Activated CD8-positive, alpha-beta memory T cell treated with anti-CD3 and anti-CD28 coated beads for 4 hours (primary cell): ENCODE measurements at places on chromosomes 4 and X.

DNA sequence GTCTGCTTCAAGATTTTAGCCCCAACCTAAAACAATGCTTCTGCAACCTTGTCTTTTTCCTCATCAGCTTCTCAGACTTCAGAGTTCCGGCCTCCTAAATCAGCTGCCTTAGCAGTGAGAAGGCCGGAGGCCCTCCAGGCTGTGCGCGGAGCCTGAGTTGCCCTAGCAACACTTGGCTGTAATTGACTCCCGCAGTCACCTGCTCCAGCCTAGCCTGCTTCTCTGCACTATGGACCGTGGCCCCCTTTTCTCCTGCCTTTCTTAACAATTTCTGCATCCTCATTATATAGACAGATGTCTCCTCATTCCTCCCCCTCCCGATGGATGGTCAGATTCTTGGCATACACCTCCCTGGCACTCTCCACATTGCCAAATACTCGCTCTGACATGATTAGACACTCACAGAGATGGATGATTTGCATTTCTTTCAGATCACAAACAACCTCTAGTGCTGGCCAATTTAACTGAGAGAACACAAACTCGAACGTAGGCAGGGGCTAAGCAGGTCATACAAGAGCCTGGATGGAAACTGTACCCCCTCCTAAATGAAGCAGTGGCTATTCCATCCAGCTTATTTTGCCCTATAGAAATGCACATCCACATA is 9.5 kb upstream of the HUWE1 start:
- no peak for DNase-seq

- DNase-seq = no peak
Observed at GRCh38 chrX:140342410-140342809, 162.5 kb downstream of the SOX3 start.

DNA sequence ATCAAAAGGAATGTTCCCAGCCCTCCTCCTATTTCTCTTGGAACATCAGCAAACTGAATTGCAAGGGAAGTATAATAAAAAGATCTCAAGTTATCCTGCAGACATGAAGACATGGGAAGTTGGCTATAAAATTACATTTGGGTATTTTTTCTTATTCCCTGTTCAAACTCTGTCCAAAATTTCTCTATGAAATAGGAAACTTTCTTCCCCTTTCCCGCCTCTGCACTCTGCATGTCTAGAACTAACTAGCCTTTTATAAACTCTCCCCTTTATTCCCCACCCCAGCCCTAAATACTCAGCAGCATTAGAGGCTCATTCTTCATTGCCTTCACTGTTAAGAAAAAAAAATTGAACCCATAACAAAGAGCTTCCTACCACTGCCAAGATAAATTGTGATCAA is 126.7 kb upstream of the EDNRA start:
- DNase-seq = no peak

DNA sequence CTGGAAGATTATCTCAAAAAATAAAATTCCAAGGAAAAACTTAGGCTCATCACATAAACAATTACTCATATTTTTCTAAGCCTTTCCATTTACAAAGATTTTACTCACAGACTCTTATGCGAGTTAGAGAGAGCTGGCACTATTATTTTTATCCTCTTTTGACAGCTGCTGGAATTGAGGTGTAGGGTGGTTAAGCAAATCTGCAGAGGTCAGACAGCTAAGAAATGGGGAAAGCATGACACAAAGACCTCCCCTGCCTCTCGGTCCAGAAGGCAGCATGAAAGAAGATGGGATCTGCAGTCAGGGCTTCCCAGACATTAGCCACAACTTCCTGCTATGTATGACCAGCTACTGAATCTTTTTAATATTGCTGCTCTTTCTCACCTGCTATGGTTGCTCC is 89.9 kb upstream of the CPEB2 start:
- DNase-seq = no peak

GRCh38 chrX:38375891-38376290 is 23.5 kb downstream of the OTC start:
- DNase-seq = no peak

- no peak for DNase-seq
Observed at GRCh38 chr4:41175794-41176193, 38.5 kb downstream of the APBB2 start.
